ENCODE measurements at places on chromosomes 3 and 15.

DNA sequence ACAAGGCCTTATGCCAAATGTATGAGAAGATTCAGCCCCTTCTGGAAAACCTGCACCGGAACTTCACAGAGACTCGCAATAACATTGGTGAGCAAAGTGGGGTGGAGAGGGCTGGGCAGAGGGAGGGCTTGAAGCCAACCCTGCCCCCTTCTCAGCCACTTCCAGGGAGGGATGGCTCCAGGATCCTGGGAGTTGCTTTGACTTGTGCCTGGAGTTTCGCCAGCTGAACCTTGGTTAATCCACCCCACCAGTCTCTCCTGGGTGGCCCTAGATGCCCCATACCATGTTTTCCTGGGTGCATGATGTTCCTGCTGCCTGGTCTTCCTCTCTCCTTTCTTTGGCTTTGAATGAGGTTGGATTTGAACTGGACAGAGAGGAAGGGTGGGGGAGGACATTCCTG lies 10.8 kb downstream of the TBC1D21 start:
- no peak for DNase-seq

- DNase-seq, result no peak
These were observed 71.9 kb upstream of the SLC6A11 start for GRCh38 chr3:10744098-10744465.

DNA sequence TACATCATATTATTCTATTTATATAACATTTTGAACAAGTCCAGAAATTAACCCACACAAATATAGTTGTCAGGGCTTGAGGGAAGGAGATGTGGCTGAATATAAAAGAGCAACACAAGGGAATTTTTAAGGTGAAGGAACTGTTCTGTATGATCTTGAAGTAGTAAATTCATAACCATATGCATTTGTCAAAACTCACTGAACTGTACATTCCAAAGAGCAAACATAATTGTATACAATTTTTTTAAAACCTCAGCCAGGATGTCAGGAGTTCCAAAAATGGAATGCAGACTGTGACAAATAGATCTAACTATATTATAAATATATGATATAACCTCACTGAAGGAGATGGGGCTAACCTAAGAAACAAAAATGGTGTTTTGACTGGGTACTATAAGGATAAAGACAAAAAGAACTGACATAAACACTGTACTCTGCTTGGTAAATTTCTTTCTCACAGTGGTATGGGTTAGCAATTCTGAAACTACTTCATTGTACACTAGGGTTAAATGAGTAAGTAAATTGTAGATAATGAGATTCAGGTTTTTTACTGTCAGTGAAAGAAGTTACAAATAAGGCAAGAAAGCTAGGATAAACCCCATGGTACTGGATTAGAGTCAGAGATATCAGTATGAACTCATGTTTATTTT lies 14.4 kb downstream of the GOLGB1 start:
- DNase-seq, result no peak

- DNase-seq, result no peak
These were observed 3.1 kb upstream of the TWF2 start for GRCh38 chr3:52242039-52242438.

DNA sequence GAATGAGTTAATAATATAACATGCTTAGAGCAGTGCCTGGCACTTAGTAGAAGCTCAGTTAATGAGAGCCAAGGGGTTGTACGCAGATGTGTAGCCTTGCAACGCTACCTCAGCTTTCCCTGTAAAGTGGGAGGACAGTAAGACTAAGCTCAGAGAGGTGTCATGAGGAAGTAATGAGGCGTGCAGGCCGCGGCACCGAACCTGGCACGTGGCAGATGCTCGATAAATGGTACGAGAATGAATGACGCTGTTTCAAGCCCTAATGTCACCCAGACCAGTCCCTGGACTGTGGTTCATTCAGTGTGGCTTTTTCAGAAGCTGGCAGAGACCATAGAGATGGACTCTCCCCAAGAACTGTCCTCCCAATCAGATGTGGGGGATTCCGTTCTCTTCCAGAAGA lies 21.2 kb downstream of the GRIP2 start:
- no peak for DNase-seq

DNA sequence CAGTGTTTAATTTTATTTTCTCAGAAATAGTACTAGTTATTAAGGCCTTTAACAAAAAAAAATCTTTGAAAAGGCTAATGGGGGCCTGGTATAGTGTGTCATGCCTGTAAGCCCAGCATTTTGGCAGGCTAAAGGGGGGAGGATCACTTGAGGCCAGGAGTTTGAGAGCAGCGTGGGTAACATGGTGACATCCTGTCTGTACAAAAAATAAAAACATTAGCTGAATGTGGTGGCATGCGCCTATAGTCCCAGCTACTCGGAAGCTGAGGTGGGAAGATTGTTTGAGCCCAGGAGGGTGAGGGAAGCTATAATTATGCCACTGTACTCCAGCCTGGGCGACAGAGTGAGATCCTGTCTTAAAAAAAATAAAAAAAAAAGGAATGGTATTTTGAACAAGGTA lies 61.9 kb downstream of the TRAK1 start:
- DNase-seq, result no peak

DNA sequence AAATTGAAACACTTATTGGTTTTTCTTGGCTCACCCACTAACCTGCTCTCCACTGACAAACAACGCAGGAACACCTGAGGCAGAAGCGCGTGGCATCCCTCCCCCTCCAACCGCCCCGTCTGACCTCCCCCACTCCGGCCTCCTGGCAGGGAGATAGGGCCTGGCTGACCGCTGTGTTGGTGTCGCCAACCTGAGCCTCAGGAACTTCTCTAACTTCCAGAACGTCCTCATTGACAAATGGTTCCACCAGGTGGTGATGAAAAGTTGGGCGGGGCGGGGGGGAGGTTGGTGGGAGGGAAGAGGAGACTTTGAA lies 22.8 kb downstream of the IL17RD start:
- DNase-seq, result no peak

DNA sequence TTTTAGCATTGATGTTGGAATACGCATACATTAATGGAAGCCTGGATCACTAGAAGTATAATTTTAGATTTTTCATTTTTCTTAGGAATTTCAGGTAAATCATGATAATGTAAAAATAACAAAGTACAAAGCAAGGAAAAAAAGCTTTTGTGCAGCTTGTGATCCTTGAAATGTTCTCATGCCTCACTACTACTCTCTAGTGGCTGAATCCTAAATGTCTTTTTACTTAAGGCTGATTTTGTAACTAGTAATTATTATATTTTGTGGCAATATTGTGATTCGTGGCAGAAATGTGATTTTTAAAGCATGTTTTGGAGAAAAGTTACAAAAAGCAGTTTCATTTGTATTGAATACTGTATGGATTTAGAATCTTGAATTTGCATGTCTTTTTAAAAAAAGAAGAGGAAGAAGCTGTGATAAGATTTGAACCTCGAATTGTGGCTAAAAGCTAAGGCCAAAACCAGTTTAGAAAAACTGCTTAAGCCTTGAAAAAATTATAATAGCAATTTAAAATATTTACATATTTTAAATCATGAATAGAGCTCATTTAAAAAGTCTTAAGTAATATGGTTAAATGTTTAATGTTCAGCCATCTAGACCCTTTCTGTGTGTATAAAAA lies 39.0 kb downstream of the U2SURP start:
- no peak for DNase-seq

- DNase-seq, result no peak
These were observed 356.0 kb downstream of the ZPLD1 start for GRCh38 chr3:102790747-102791325.

- DNase-seq, result no peak
These were observed 35.0 kb downstream of the ACAP2 start for GRCh38 chr3:195407531-195408409.

GRCh38 chr3:150421256-150421655 lies 13.2 kb downstream of the TSC22D2 start:
- no peak for DNase-seq

- DNase-seq, result no peak
These were observed 108.6 kb upstream of the SLC24A5 start for GRCh38 chr15:48012191-48012590.

GRCh38 chr3:193743702-193744047 lies 150.7 kb downstream of the OPA1 start:
- DNase-seq, result no peak

- no peak for DNase-seq
These were observed 39.0 kb downstream of the CD200R1L start for GRCh38 chr3:112807685-112808084.

GRCh38 chr3:20125289-20125688 lies 60.7 kb downstream of the SGO1 start:
- no peak for DNase-seq

- no peak for DNase-seq
These were observed 50.9 kb downstream of the ARPP21 start for GRCh38 chr3:35690271-35690670.

- no peak for DNase-seq
These were observed 79.1 kb downstream of the VGLL4 start for GRCh38 chr3:11564577-11565001.

- DNase-seq, result no peak
These were observed 17.7 kb upstream of the CLSTN2 start for GRCh38 chr3:139917226-139917785.

- DNase-seq, result no peak
These were observed 33.0 kb downstream of the SLC6A6 start for GRCh38 chr3:14435175-14436014.

GRCh38 chr15:66905954-66906353 lies 159.4 kb upstream of the SMAD3 start:
- DNase-seq, result no peak

- DNase-seq, result no peak
These were observed 458.1 kb upstream of the NR2F2 start for GRCh38 chr15:95872366-95872771.

DNA sequence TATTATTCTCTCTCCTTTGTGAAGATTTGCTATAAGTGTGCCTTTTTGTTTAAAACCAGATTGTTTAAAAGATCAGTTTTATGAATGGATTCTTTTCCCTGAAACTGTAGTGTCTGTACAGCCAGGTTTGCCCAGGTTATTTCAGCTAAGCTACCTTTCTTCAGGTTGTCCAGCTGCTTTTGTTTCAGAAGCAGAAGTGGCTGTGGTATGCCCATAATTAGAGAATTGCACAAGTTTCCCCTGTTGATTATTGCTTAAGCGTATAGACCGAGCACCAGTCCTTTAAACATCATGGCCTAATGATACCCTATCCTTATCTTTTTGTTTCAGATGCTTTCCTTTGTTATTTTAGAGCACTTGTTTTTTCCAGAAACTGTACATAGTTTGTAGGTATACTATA lies 10.2 kb downstream of the ASB7 start:
- DNase-seq, result no peak

DNA sequence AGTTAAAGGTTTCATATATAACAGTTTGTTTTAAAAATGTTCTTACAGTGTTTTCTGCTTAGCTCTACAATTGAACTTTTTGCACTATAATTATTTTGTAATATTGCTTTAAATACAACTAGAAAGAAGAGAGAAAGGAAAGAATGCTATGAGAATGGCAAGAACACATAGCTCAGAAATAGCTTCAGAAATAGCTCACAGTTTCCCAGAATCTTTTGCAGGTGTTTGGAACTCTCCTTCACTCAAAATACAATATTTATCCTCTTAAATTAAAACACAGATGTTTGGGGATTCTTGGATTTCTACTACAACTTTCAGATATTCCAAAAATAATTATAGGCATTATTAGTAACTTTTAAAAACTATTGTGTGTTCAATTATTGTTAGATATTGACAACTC lies 658.0 kb upstream of the DPPA4 start:
- no peak for DNase-seq

GRCh38 chr3:122023335-122023910 lies 1.4 kb upstream of the ILDR1 start:
- DNase-seq, result no peak

All from activated T-helper 1 cell treated with anti-CD3 and anti-CD28 coated beads, Interleukin-2, amount 50 U/mL, for 16 hours (primary cell).